Left colon (tissue), 2 donors: ENCODE measurements at places on chromosomes 5 and 9. TPM values are rescaled to one million over a fixed set of nuclear protein-coding genes. Genes with fewer than 3 reads are reported as not detected.

GRCh38 chr9:69186841-69187611 is 12.9 kb downstream of the TJP2 start:
- no peak for DNase-seq

DNA sequence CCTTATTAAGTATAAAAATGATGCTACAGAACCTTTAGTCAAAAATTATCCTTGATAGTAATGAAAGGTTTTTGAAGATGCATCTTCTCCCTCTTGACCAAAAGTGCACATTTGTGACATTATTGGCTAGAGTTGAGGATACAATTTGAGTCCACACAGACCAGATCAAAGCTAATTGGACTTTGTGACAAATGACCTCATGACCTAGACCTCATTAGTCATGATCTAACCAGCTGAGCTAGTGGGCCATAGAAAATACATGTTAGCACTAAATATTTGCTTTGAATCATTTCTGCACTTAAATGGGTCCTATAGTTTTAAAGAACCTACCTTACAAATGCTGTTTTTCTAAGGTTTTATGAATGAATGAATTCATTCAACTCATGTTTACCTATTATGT is 182.1 kb downstream of the RFX3 start:
- DNase-seq: no peak

DNA sequence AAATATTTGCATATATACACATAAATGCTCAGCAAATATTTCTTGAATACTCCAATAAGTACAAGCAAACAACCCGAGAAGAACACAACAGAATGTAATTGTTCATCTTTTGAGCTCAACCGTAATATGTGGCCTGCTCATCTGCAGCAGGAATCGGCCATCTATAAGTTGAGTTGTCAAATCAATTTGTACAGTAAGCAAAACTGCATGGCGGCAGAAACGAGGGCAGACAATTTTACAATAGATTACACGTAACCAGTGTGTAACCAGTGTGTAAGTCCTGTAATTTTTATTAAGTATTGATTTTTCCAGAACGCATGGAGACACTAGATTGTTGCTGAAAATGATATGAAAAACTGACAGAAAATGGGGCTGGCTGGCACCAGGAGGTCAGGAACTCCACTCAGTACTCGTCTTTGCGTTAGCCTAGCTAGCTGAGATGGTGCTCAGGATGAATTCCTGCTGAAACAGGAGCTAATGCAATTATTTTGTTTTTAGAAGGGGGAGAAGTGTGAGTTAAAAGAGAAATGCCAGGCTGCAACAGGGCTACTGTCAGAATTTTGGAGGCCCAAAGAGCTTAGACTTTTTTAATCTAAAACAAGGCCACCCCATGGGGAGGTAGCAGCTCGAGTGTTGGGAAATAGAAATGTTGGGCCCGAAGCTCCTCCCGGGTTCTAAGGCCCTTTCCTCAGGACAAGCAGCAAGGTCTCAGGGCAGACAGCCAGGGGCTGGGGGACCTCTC is 682 bp downstream of the DHX29 start:
- no peak for DNase-seq

DNA sequence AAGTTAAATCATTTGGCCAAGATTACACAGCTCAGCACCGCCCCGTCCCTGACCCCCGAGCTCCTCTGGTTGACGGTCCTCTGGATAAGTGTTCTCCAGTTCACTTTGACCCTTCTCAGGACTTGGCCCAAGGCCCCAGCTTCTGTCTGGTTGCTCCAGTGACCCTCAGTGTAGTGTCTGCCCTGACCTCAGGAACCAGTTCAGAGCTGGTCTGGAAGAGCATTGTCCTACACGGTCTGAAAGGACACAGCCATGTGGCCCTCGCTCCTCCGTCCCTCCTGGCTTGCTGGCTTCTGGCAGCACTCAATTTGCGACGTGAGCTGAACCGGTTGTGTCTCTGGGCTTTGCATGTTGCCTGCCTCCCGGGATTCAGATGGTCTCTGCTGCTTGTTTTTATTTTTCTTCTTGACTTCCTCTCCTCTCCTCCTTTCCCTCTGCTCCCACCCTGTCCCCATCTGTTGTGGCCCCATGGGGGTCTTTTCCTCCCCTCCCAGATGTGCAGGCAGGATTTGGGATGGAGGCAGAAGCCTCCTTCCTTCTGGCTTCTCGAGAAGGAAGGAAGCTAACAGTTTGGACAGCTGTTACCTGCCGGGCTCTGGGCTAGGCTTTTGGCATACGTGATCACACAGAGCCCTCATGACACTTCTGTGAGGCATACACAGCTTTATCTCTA is 72.0 kb downstream of the PPARGC1B start:
- no peak for DNase-seq

GRCh38 chr5:27377626-27378025 is 339.2 kb upstream of the CDH9 start:
- DNase-seq: no peak

GLRA1 gene
- total RNA-seq: not detected

DMRT3 gene
- total RNA-seq: not detected
